ENCODE measurements at places on chromosomes 4 and X.

DNA sequence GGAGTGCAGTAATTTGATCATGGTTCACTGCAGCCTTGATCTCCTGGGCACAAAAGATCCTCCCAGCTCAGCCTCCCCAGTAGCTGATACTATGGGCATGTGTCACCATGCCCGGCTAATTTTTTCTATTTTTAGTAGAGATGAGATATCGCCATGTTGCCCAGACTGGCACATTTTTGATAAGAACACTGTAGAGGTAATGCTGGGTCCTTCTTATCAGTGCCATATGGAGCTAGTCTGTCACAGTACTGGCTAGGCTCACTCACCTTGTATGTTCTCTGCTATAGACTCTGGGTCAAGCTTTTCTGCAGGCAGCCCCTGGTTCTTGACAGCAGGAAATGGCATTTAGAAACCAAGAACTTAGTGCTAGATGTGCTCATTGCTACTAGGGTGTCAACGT lies 53.9 kb downstream of the BCOR start:
- DNase-seq, result no peak

- peak; percentile 35 for DNase-seq
Measured at GRCh38 chr4:173167758-173168395, 734 bp upstream of the GALNT7 start.

DNA sequence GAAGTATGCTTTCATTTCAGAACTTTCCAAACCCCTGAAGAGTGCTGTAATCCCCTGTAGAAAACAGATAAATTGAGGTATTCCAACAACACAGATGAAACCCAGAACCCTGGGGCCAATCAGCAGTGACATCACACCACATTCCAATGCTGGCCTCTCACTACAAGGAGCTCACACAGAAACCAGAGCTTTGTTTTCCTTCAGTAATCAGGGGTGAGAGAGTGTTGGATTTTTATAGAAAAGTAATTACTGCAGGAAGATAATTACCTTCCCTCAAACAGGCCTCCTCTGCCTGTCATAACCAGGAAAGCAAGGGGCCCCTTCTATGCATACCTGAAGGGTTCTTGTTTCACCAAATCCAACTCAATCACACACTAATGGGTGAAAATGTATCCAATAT lies 246.2 kb downstream of the SCFD2 start:
- DNase-seq, result peak; percentile 83

GRCh38 chrX:153857348-153857903 lies 27.1 kb upstream of the PDZD4 start:
- no peak for DNase-seq

DNA sequence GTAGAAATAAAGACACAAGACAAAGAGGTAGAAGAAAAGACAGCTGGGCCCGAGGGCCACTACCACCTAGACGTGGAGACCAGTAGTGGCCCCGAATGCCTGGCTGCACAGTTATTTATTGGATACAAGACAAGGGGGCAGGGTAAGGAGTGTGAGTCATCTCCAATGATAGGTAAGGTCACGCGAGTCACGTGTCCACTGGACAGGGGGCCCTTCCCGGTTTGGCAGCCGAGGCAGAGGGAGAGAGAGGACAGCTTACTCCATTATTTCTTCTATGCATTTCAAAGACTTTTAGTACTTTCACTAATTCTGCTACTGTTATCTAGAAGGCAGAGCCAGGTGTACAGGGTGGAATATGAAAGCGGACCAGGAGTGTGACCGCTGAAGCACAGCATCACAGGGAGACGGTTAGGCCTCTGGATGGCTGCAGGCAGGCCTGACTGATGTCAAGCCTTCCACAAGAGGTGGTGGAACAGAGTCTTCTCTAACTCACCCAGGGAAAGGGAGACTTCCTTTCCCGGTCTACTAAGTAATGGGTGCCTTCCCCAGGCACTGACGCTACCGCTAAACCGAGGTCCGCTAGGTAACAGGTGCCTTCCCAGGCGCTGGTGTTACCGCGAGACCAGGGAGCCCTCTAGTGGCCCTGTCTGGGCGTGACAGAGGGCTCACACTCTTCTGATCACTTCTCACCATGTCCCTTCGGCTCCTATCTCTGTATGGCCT lies 44.9 kb downstream of the ZBTB49 start:
- DNase-seq, result peak; percentile 34

DNA sequence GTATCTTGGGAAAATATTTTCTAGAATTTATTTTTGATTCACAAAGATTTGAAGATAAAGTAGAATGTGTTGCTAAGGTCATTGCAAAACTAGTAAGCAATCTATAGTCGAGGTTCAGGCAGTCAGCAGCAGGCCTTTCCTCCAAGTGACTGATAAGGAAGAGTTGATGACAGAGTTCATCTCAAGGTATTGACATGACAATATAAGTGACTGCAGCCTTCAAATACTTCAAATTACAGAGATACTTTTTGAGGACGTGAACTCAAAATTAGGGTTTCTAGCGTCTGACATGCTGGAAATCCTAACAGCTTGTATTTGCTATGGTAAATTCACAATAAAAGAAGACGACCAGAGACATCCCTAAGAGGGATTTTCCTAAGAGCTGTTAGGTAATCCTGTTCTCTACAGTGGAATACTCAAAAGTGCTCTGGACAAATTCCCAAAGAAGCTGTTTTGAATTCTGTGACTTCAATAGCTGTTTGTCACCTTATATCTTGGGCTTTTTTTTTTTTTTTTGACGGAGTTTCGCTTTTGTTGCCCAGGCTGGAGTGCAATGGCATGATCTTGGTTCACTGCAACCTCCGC lies 7.4 kb downstream of the ARHGAP10 start:
- no peak for DNase-seq

DNA sequence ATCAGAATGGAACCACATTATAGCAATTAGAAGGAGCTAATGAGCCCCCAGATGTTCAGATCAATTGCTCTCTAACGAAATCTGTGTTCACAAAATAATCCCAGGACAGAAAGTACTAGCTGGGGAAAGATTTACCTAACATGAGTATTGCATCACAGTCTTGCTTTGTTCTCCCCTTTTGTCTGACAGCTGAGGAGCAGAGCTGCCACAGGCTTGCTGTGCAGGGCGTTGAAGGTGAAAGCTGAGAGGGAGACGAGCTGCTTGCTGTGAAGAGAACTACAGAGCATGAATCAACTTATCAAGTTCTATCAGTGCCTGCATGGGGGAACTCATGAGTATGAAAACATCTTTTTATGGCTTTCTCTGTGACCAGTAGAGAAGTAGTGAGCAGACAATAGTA lies 441.2 kb downstream of the CENPC start:
- no peak for DNase-seq

DNA sequence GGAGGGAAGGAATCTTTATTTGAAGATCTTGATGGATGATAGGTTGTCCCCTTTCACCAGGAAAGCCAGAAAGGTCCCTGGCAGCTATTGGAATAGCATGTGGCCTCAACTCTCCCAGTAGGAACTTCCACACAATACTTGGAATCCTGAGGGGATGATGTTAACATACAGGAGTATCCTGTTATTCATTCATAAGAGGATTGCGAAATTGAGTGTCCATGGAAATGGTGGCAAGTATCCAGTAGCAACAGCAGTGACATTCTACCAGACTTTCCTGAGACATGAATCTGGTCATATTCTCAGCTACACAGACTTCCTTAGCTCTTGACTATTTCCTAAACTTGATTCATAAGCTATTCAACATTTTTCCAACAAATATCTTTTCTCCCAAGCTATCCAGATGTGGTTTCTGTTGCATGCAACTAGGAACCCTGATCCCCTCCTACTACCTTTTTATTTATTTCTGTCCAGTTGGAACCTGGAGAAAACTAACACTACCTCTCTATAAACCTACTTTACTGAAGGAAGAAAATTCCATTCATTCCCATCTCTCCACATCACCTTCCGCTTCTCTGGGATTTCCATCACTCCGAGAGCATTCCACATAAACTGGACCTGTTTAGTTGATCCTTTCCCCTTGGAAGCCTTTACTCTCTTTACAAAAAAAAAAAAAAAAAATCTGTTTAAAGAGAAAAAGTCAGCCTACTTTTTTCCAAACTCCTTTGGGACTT lies 101.8 kb downstream of the ANXA5 start:
- DNase-seq, result peak; percentile 51

DNA sequence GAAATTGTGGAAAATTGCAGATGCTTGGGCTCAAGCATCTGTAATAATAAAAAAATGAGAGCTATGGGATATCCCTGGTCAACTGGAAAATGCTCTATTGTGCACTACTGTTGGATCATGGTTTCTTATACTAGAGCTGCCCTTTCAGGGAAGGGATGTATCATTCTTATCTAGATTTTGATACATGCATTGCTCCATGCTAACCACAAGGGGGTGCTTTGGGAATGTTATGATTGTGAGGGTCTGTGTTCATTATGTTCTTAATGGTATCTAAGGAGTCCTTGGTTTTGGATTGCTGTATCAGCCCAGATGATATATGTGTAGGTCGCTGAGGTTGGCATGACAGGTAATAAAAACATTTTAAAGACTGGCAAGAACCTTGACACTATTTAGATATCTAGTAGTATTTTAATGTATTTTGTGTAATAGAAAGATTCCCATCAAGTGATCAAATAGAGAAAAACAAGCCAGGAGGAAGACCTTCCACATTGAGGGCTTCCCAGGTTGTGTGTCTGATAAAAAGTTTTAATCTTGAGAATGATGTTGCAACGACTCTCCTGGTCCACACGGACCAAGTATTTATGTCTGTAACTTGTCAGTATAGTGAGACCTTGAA lies 49.2 kb upstream of the TLR2 start:
- peak; percentile 43 for DNase-seq

GRCh38 chr4:4861390-4862018 lies 2.0 kb downstream of the MSX1 start:
- no peak for DNase-seq

DNA sequence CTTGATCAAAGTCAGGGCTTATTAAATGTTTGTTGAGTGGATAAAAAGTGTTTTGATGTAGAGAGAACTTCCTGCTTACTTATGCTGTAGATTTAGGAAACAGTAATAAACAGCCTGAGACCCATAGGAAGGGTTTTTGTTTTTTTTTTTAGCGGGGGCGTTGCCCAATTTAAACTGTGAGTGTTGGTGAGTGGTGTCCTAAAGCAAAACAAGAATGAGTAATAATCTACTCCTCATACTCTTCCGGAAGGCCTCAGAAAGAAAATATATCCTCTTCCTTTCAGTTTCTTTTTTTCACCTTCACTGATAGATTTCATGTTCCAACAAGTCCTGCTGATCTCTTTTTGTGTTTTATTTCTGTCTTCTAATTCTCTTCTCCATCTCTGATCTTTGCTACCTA lies 104.4 kb upstream of the SCML1 start:
- peak; percentile 19 for DNase-seq

DNA sequence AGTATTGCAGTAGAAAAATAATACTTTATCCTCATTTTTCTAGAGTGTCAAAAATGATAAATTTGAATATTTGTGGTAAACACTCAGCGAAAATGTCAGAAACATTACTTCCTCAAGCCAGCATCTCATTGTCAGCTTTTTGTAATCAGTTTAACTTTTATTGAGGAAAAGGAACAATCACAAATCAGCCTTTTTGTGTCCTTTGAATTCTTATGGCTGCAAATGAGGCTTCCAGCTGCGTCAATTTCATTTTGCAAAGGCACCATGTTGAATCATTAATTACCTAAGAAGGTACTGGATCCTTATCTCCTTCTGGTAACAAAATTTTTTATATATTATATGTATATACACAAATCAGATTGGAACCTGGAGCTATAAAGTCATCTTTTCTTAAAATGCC lies 442.6 kb upstream of the CPEB2 start:
- no peak for DNase-seq

GRCh38 chr4:76783836-76784235 lies 114.1 kb downstream of the SOWAHB start:
- DNase-seq, result no peak

DNA sequence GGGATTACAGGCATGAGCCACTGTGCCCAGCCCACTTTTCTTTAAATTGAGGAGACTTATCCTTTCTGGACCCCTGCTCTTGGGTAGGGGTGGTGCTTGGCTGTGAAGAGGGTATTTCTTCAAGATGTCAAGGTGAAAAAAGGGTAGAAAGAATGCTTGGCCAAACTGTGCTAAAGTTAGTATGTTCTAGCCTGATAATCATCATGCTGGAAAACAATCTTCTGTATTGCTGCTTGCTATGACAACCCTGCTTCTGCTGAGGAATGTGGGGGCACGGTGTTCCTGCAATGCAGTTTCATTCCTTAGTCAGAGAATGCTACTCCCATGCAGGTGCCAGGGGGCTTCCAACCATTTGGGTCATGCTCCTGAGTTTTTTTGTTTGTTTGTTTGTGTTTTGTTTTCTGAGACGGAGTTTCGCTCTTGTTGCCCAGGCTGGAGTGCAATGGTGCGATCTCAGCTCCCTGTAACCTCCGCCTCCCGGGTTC lies 4.0 kb upstream of the UBE2A start:
- no peak for DNase-seq

GRCh38 chr4:113534711-113535110 lies 226.8 kb downstream of the CAMK2D start:
- DNase-seq, result no peak

Measured in AG20443 (cell line).